ENCODE measurements at places on chromosomes 13 and 19. TPM values are rescaled to one million over a fixed set of nuclear protein-coding genes. Genes with fewer than 3 reads are reported as not detected.
A peak's percentile ranks its signal among the peaks of the same experiment; 100 is the strongest.

CYP4F2 gene
- 0.19 TPM for total RNA-seq

CDC42EP5 gene
- not detected for total RNA-seq

GRCh38 chr13:28707629-28708427, 10.9 kb downstream of the SLC46A3 start:
- peak overlapping the region; percentile 14 for H3K4me3 ChIP-seq
- H3K4me1 ChIP-seq, result peaks cover 13% of the 10 kb centered on the region
- DNase-seq, result peak; percentile 30
- H3K27me3 ChIP-seq, result no peaks in the 10 kb centered on the region
- H3K27ac ChIP-seq, result no peak overlapping the region

DNA sequence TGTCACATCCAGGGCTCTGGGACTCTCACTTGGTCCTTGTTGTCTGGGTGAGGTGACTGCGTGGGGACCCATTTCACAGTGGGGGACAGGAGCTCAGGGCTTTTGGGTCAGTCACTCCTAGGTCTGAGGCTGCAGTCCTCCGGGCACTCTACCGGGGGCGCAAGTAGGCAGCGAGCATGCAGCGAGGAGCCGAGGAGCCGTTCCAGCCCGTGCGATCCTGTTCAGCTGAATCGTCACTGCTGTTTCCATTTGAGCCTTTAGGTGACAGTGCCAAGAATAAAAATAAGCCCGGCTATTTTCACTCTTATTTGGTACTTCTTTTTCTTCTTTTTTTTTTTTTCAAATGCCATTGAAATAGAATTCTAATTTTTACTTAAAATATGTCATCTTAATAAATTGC, 126.5 kb downstream of the ZNF536 start:
- H3K27ac ChIP-seq, result no peak overlapping the region
- H3K4me3 ChIP-seq, result no peak overlapping the region
- H3K4me1 ChIP-seq, result no peaks in the 10 kb centered on the region
- peaks cover 6% of the 10 kb centered on the region for H3K27me3 ChIP-seq

- no peak overlapping the region for H3K27ac ChIP-seq
- peak; percentile 48 for DNase-seq
- H3K27me3 ChIP-seq, result no peaks in the 10 kb centered on the region
- no peaks in the 10 kb centered on the region for H3K4me1 ChIP-seq
Measured at GRCh38 chr19:4676955-4677731, 7.0 kb upstream of the MYDGF start.

Measured in activated T-cell treated with anti-CD3 and anti-CD28 coated beads, Interleukin-2, amount 50 U/mL, for 72 hours (primary cell).